Diencephalon (tissue), 1 donor: ENCODE measurements at places on chromosomes 13 and 19. TPM values are rescaled to one million over a fixed set of nuclear protein-coding genes. Genes with fewer than 3 reads are reported as not detected.

The APC2 gene
- total RNA-seq: 122 TPM

The CYP4F2 gene
- total RNA-seq: not detected

The CEACAM8 gene
- total RNA-seq: not detected

The TNFSF13B gene
- total RNA-seq: 0.92 TPM

The PGLYRP2 gene
- not detected for total RNA-seq

The SPTBN4 gene
- total RNA-seq: 39.7 TPM

The DAND5 gene
- not detected for total RNA-seq

The GDF15 gene
- 0.46 TPM for total RNA-seq

The DENND1C gene
- 0.69 TPM for total RNA-seq

The S1PR5 gene
- total RNA-seq: not detected

The GNG8 gene
- total RNA-seq: not detected

The FUT1 gene
- total RNA-seq: 10.8 TPM

The PEX11G gene
- total RNA-seq: 1.8 TPM

The CYP2A7 gene
- total RNA-seq: not detected

The FGF14 gene
- total RNA-seq: 77.3 TPM

The DACT3 gene
- total RNA-seq: 24.0 TPM

The RNF225 gene
- not detected for total RNA-seq

The SLC1A6 gene
- 56.7 TPM for total RNA-seq

The TMC4 gene
- 0.46 TPM for total RNA-seq

The LGALS14 gene
- total RNA-seq: 1.4 TPM

The KLK10 gene
- total RNA-seq: 3.2 TPM

The KIR2DL4 gene
- total RNA-seq: not detected

The CYP4F8 gene
- not detected for total RNA-seq

The DCT gene
- total RNA-seq: 0.92 TPM

The C19orf67 gene
- not detected for total RNA-seq

The FPR3 gene
- total RNA-seq: 0.46 TPM

The ZBTB45 gene
- 8.8 TPM for total RNA-seq

The RPS19 gene
- total RNA-seq: 227 TPM

The AMER2 gene
- 99.9 TPM for total RNA-seq
